ENCODE measurements at places on chromosomes 2 and 18. TPM values are rescaled to one million over a fixed set of nuclear protein-coding genes. Genes with fewer than 3 reads are reported as not detected.

The ANKMY1 gene
- 57.3 TPM for total RNA-seq

The EIF5B gene
- total RNA-seq: 66.8 TPM

The SERPINB2 gene
- not detected for total RNA-seq

The CFC1 gene
- total RNA-seq: 2.0 TPM

The ASTL gene
- 1.6 TPM for total RNA-seq
